Suppressor macrophage treated with lipopolysaccharide for 1 hour (primary cell): ENCODE measurements at places on chromosomes 4 and X.

DNA sequence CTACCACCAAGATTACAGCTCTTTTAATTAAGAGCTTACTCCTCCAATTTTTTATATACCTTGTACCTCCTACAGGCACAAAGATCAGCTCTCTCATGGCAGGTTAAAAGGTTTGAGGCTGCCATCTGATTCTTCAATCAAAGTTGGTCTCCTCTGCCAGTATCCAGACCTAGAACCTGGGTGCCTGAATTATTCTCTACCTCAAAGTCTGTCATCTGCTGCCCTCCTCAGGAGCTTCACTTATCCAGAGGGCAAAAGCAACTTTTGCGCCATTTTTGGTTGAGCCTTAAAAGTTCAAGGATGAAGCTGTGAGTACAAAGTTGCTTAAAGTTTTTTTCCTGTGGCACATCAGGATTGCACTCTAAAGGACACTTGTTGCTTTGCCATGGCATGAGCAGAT, 343.7 kb upstream of the PPP1R2C start:
- DNase-seq: no peak

DNA sequence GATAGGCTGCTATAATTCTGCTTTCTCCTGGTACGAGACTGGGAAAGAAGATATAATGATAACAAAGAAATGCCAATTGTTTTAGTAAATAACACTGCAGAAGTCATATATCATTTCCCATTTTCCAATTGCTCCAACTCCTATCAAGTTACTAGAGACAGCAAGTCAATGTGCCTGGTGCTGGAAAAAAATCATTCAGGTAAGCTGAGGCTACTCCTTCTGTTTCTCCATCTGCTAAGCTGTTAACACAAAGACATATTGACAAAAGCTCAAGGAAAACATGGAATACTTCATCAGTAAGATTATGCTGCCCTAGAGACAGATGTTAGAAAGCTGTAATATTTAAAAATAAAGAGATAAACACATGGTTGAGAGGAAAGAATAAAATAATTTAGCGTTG, 10.0 kb downstream of the NAA11 start:
- no peak for DNase-seq

GRCh38 chr4:77992581-77992980, 64.5 kb upstream of the FRAS1 start:
- DNase-seq: no peak

- no peak for DNase-seq
Observed at GRCh38 chrX:134461437-134461836, 1.5 kb downstream of the HPRT1 start.

- peak; percentile 83 for DNase-seq
Observed at GRCh38 chrX:109889289-109890006, 113.5 kb upstream of the TMEM164 start.

- DNase-seq: no peak
Observed at GRCh38 chr4:159152181-159152580, 49.3 kb downstream of the RAPGEF2 start.

DNA sequence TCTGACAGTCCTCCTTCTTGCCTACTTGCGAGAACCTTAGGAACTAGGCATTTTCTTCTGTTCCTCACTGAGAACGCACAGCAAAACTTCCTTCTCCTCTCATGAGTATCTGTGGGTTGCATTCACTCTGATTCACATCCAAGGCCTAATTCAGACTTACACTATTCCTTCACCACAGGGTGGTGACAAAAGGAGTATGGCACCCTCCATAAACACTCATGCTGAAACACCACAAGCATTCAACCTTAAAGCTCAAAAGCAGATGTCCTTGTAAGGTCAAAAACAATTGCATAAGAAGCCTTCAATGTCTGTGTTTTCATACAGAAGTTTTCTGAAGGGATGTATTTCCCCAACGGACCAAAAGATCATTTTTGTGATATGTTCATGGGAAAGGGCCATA, 147.3 kb downstream of the CORIN start:
- no peak for DNase-seq

DNA sequence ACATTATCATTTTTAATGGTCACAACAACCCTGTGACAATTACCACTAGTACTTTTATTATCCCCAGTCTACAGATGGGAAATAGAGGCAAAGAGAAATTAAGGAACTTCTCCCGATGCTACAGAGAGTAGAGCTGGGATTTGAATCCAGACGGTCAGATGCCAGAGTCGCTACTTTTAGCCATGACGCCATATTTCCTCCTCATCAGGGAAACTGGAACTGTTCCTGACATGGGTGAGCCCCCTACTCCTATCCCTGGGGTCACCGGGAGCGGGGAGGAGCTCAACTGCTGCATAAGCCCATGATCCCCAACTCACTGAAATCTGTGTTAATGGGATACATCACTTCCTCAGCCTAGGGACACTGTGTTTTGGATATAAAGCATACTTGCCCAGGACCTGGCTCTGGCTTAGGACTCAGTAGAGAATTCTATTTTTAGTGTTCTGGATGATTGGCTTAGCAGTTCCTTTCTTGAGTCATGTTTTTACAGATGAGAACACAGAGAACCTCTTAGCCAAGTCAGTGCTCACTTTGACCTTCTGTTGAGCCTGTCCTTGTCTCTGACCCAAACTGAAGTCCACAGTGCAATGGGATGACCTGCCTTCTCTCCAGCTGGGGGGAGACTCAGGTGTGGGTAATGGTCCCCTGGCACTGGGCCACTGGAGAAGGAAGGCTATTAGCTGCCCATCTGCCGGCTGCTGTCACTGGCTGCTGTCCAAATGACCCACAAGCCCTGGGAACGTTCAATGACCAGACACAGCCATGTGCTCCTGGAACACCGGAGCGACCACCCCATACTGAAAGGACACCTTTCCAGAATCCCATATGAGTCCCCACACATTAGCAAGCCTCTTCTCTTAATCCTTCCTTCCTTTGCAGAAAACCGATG, 90.8 kb upstream of the SHISA3 start:
- DNase-seq: no peak

DNA sequence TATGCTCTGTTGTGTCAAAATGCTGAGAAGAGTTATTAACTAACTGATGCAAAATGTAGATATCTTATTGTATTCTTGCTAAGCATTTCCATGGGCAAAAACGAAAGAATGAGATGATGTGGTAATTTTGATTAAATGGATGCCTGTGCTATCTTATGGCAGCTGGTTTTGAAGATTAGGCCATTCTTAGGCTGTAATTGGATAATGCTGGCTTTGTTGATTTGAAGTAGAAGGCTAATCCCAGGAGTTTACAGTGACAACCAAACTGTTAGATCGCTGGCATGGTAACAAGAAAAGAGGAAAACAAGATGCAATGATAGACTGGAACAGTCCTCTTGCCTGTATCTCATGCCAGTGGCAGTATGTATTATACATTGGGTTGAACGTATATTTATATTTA, 74.1 kb upstream of the WDR44 start:
- no peak for DNase-seq

- DNase-seq: no peak
Observed at GRCh38 chr4:149344436-149344835, 471.2 kb downstream of the IQCM start.
